ENCODE measurements at places on chromosomes 7 and 10.

DNA sequence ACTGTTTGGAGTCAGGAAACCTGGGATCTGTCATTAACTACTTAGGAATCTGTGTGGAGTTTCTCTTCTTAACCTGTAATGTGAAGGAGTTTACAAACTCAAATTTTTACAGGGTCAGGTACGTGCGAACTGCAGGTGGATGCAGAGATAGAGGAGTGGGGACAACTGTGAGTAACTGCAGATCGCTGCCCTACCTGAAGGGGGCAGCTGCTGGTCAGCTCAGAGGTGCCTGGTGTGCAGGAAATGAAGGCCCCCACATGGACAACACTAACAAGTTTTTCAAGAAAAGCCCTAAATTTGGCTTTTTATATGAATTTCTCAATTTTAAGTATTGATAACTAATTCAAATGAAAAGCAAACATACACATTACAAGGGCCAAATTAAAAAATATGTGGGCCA is 380.0 kb downstream of the REEP3 start:
- DNase-seq, result no peak

GRCh38 chr7:100510437-100511239 is 26.9 kb downstream of the NYAP1 start:
- DNase-seq, result no peak

DNA sequence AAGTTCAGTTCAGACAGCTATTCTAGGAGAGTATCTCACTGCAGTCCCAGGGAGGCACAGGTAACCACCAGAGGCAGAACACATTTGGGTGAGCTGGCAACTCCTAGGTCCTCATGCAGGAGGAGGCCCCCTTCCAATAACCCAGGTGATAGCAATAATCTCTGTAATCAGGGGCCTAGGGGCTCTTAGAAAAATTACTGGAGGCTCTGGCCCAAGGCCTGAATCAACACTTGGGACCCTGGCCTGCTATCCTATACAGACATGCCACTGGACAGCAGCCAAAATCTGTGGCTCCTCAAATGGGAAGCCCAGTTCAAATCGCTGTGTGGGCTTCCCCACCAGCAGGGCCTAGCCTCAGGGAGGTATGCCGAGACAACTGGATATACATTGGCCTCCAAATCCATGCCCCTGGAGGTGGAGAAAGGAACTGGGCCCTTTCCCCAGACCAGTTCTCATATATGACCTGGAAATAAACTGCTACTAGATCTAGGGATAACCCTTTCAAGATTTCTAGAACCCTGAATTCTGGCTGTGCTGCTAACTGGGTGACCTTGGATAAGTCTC is 1.6 kb downstream of the AVPI1 start:
- no peak for DNase-seq

- no peak for DNase-seq
Measured at GRCh38 chr10:97826892-97827291, 22.8 kb upstream of the GOLGA7B start.

DNA sequence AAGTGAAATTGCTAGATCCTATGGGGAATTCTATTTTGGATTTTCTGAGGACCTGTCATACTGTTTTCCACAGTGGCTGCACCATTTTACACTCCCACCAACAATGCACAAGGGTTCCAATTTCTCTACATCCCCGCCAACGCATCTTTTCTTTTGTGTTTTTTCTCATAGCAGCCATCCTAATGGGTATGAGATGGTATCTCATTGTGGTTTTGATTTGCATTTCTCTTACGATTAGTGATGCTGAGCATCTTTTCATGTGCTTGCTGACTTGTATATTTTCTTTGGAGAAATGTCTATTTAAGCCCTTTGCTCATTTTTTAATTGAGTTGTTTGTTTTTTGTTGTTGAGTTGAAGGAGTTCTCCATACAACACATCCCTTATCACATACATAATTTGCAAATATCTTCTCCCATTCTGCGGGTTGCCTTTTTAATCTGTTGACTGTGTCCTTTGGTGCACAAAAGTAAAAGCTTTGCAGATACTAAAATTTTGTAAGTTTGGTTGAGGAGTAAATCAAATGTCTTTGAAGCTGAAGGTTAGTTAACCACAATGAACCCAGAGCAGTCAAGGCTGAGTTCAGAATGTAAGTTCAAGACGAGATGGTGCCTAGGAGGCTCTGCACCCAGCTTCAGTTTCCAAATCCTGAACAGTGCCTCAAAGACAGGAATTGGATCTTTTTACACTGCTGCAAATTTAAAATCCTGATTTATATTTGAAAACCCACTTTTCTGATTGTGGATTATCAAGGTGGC is 195.4 kb downstream of the COBL start:
- no peak for DNase-seq

DNA sequence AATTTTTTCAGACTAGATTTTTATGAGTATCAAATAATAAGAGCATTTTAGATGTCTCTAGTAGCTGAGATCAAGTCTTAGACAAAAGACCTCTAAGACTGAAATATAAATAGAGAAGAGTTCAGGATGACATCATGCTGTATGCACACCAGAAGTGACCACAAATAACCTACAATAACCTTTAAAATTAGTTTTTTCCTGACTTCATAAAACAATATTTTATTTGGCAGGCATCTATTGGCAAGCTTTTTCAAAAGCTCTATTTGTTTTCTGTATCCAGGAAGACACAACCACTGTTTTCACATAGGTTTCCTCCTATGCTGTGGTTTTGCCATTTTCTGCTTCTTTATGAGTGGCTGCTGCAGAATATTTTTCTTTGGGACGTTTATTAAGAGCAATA is 359.1 kb downstream of the CRPPA start:
- no peak for DNase-seq

GRCh38 chr7:27112361-27112760 is 9.9 kb upstream of the HOXA2 start:
- no peak for DNase-seq

DNA sequence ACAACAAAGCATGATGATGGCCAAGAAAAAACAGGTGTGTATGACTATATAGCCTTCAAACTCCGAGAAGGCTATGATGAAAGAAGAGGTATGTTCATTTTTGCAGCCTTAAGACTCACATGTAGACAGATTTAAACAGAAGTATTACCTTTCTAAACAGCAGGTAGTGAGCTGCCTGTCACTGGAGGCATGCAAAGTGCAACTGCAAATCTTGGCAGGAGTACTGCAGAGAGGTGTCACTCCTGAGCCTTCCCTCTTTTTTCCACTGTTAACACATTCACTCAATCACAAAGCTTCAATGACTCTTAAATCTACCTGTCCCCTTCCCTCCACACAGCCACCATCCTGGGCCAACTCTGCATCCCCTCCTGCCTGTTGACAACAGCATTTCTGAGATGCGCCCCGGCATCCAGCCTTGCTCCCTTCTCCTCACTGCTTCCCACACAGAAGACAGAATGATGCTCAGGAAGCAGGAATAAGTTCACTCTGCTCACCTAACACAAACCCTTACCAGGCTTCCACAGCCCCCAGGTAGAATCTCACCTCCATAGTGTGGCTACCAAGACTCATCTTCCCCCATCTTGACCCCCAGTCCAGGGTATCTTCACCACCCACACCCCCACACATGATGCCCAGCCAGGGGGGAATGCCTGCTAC is 161.9 kb upstream of the ZMIZ1 start:
- DNase-seq, result no peak

DNA sequence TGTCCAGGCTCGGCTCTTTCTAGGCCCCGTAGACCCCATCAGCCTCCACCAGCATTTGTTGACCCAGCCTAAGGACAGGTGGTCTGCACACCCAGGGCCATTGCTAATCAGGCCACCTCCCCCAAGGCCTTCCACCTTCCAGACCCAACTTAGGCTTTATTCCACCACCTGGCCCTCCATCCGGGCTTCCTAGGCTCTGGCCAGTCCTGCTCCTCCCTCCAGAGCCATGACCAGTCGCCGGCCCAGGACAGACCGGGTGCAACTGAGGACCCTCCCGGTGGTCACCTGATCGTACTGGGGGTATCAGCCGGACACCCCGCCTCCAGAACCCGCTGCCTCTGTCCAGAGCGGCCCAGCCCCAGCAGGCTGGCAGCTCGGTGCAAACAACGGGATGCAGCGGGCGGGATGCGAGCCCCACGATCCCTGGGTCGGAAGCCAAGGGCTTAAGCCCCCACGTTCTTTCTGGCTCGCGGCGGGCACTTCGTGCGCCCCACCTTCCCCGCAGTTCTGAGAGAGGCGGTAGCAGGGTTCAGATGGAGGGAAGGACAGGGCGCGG is 545 bp downstream of the NACAD start:
- no peak for DNase-seq

- no peak for DNase-seq
Measured at GRCh38 chr7:109772161-109772560, 1202.5 kb downstream of the DNAJB9 start.

GRCh38 chr7:21972397-21972784 is 26.7 kb upstream of the CDCA7L start:
- DNase-seq, result no peak

GRCh38 chr10:12130237-12130872 is 878 bp downstream of the SEC61A2 start:
- DNase-seq, result no peak

- DNase-seq, result no peak
Measured at GRCh38 chr7:157526913-157527634, 190.3 kb downstream of the DNAJB6 start.

GRCh38 chr10:6759961-6760360 is 179.9 kb upstream of the PRKCQ start:
- no peak for DNase-seq

DNA sequence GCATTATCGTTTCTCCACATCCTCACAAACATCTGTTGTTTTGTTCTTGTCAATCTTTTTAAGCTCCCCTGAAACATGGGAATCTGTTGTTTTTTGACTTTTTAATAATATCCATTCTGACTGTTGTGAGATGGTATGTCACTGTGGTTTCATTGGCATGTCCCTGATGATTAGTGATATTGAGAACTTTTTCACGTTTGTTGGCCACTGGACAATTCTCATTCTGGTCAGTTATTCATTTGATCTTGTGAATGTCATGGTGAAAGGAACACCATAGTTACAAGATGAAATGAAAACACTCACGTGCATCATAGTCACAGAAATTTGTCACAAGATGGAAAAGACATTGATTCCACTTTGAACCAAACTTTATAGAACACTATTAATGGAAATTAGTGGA is 20.5 kb upstream of the SGCE start:
- no peak for DNase-seq

DNA sequence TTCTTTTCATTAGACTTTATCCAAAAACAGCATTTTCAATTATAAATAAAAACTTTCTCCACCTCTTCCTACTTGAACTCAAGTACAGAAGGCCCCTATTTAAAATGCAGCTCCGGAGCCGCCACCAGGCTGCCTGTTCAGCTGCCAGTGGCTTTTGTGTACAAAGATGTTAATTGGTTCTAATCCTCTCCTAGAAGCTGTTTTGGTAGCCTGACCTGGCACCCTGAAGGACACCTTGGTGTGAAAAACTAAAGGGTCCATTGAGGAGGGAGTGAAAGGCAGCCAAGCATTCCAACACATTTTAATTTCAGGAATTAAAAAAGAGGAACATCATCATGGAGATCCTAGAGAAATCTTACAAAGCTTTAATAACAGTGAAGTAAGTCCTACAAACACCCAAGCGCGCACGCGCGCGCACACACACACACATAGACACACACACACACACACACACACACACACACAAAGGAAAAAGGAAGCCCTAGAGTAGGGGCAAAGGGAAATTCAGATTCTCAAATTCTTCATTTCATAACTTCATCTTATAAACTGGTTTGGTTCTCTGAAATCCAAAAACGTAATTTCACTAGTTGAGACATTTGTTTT is 41.4 kb downstream of the VAX1 start:
- no peak for DNase-seq

DNA sequence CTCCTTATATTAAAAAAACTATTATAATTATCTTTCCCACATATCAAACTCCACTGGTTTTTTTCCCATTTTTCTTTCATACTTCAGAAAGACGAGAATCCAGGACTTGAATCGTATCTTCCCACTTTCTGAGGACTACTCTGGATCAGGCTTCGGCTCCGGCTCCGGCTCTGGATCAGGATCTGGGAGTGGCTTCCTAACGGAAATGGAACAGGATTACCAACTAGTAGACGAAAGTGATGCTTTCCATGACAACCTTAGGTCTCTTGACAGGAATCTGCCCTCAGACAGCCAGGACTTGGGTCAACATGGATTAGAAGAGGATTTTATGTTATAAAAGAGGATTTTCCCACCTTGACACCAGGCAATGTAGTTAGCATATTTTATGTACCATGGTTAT is 15.9 kb downstream of the SRGN start:
- DNase-seq, result no peak

DNA sequence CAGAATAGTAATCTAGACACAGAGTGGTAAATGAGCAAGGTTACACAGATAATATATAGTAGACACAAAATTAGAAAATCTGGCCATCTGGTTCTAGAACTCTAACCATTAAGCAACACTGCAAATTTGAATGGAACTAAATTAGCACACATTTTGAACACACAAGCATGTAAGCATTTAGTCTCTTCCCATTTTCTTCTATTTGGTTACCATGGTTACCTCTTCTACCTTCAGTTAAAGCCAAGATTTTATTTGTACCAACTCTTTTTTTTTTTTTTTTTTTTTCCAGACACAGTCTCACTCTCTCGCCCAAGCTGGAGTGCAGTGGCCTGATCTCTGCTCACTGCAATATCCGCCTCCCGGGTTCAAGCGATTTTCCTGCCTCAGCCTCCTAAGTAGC is 790.5 kb downstream of the MAGI2 start:
- no peak for DNase-seq

- DNase-seq, result no peak
Measured at GRCh38 chr10:126839094-126839761, 66.0 kb upstream of the DOCK1 start.

DNA sequence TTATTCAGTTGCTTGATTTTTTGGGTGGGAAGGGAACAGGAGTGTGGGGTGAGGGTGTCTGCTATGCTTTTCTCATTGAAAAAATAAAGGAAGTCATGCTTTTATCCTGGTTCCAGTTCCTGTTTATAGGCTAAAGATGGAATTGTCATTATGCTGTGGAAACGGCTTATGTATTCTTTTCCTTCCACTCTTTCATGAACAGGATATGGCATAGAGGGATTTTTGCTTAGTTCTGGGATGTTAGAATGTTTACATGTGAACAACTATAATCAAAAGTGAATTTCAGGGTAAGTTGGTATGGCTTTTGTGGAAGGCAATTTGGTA is 35.9 kb upstream of the PTPN12 start:
- DNase-seq, result no peak

DNA sequence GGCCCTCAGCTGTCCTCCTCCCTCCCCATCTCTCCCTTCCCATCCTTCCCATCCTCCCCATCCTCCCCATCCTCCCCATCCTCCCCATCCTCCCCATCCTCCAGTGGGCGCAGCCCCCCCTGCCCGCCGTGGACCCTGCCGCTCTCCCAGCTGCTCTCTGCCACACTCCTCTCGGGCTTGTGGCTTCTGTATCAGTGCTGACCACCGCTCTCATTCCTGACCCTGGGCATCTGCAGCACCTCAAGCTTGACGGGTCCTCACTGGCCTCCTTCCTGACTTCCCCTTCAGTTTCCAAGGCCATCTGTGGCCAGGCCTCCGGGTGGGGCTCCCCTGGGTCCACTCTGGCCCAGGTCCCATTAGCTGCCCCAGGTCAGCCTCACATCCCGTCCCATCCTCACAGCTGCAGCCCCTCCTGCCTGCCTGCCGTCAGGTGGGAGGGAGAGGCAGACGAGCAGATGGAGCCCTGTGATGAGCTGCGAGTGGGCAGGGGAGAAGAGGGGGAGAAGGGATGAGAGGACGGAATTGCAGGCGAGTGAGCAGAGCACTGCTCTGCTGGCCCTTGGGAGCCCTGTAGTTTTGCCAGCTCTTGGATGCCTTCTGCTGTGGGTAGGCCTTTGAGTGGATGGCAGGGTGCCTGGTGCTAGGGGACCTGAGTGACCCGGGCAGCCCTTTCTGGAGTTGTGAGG is 35.7 kb downstream of the LHPP start:
- no peak for DNase-seq

- DNase-seq, result no peak
Measured at GRCh38 chr7:75064801-75065200, 8.8 kb downstream of the RCC1L start.
